ENCODE measurements at places on chromosomes 7 and 10.

DNA sequence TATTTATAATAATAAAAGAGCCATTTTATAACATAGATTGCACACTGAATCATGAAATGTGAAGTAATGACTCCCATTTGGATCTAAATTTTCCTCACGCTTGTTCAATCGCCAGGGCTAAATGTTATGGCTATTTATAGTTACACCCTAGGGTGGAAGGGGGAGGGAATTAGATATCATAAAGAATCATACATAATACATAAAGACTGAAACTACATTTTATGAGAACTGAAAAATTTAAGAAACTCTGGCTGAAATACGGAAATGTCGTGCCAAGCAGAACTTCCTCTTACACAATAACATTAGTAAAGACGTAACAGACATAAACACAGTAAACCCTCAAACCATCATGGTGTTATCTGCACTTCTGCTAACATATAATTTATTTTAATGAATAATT lies 327.5 kb upstream of the PHF14 start:
- H3K36me3 ChIP-seq: no peaks in the 10 kb centered on the region
- no peak overlapping the region for H3K4me3 ChIP-seq
- no peaks in the 10 kb centered on the region for H3K4me1 ChIP-seq

GRCh38 chr10:100802607-100803006 lies 57.2 kb downstream of the PAX2 start:
- no peaks in the 10 kb centered on the region for H3K4me1 ChIP-seq
- no peaks in the 10 kb centered on the region for H3K27me3 ChIP-seq
- H3K36me3 ChIP-seq: no peaks in the 10 kb centered on the region
- DNase-seq: no peak
- H3K27ac ChIP-seq: no peak overlapping the region

GRCh38 chr10:5917305-5917704 lies 27.3 kb downstream of the FBH1 start:
- peaks cover 37% of the 10 kb centered on the region for H3K36me3 ChIP-seq
- DNase-seq: no peak
- H3K4me1 ChIP-seq: no peaks in the 10 kb centered on the region
- no peaks in the 10 kb centered on the region for H3K27me3 ChIP-seq

- H3K4me3 ChIP-seq: no peak overlapping the region
- H3K27me3 ChIP-seq: no peaks in the 10 kb centered on the region
- no peak for DNase-seq
- no peaks in the 10 kb centered on the region for H3K4me1 ChIP-seq
- no peaks in the 10 kb centered on the region for H3K36me3 ChIP-seq
- H3K27ac ChIP-seq: no peak overlapping the region
Observed at GRCh38 chr10:128258421-128258976, 132.3 kb upstream of the MKI67 start.

DNA sequence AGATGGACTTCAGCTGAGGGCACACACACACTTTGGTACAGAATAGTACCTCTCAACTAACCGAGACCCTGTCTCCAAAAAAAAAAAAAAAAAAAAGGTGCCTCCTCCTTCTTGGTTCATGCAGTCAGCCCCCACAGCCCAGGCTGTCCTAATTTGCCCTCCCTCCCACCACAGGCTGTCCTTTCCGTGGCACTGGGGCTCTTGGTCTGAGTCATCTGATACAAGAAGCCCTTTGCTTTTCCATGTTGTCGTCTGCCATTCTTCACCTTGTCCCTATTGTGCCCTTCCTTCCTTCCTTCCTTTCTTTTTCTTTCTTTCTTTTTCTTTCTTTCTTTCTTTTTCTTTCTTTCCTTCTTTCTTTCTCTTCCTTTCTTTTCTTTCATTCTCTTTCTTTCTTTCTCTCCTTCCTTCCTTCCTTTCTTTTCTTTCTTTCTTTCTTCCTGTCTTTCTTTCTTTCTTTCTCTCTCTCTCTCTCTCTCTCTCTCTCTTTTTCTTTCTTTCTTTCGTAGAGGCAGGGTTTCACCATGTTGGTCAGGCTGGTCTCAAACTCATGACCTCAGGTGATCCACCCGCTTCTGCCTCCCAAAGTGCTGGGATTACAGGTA lies 96.0 kb upstream of the IKZF1 start:
- no peaks in the 10 kb centered on the region for H3K36me3 ChIP-seq
- H3K27ac ChIP-seq: no peak overlapping the region
- H3K27me3 ChIP-seq: no peaks in the 10 kb centered on the region
- H3K4me3 ChIP-seq: no peak overlapping the region
- H3K4me1 ChIP-seq: no peaks in the 10 kb centered on the region
- no peak for DNase-seq

GRCh38 chr7:151381098-151381347 lies 28.8 kb downstream of the WDR86 start:
- DNase-seq: no peak
- H3K27me3 ChIP-seq: no peaks in the 10 kb centered on the region
- no peak overlapping the region for H3K27ac ChIP-seq
- no peaks in the 10 kb centered on the region for H3K4me1 ChIP-seq
- H3K36me3 ChIP-seq: peaks cover 5% of the 10 kb centered on the region
- H3K4me3 ChIP-seq: peak overlapping the region; percentile 26

- H3K36me3 ChIP-seq: peaks cover 4% of the 10 kb centered on the region
- no peaks in the 10 kb centered on the region for H3K27me3 ChIP-seq
- no peak for DNase-seq
Observed at GRCh38 chr10:72550239-72550638, 75.6 kb downstream of the MICU1 start.

DNA sequence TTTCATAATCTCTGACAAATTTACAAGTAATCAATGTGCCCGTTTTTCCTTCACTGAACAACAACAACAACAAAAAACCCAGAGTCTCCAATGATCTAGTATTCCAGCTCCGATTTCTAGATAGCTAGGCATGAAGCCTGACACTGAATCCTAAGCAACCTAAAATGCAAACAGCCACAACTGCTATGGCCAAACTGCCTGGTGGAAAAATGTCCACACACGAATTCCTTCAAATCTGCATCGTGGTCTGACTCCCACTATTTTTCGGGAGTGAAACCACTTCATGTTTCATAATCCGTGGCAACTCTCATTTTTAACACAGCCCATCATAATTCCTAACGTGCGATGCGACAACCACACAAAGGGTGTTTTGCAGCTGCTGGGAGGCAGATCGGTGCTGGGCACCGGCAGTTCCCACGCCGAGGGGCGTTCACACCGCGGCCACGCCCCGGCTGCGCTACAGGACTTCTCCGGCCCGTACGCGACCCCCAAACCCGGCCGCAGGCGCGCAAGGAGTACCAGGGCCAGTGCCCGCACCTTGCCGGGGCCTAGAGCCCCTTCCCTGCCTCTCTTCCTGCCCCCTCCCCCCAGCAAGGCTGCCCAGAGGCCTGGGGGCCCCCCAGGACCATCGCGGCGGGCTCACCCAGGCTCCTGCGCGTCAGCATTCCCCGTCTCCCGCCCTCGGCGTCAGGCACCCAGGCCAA lies 814 bp downstream of the RUFY2 start:
- peak overlapping the region; percentile 97 for H3K4me3 ChIP-seq
- H3K27ac ChIP-seq: peak overlapping the region; percentile 94
- H3K27me3 ChIP-seq: no peaks in the 10 kb centered on the region
- no peaks in the 10 kb centered on the region for H3K36me3 ChIP-seq
- DNase-seq: peak; percentile 15

DNA sequence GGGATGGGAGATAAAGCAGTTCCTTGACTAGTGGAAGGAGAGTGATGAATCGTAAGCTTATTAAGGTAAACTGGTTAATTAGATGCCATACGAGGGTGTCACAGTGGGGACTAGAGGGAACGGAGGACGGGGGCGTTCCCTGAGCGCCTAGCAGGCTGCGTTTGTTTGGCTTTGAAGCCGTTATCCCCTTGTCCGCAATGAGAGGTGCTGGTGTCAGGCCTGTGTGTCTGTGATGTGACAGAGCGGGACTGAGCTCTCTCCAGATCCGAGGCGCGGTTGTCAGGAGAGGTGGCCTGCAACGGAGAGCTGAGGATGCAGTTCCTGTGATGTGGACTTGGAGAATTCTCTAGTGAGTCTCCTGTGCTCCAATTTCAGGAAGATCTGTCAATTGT lies 60.0 kb upstream of the PRPS1L1 start:
- no peak overlapping the region for H3K27ac ChIP-seq
- no peak for DNase-seq
- no peaks in the 10 kb centered on the region for H3K36me3 ChIP-seq
- no peaks in the 10 kb centered on the region for H3K4me1 ChIP-seq

DNA sequence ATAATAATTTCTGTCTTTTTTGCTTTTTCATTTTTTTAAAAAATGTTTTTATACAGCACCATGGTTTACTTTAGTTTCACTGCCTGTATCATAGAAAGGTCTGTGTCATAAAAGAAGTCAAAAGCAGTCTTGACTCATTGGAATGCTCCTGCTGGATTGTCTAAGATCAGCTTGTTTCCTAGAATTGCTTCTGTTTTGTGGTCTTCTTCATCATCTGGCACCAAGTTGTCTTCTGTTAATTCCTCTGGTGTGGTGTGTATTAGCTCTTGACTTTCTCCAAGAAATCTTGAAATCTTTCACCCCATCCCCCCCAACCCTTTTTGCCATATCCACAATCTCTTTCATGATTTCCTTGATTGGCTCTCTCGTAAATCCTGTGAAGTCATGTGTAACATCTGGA lies 250.3 kb upstream of the CXCL12 start:
- H3K4me1 ChIP-seq: no peaks in the 10 kb centered on the region
- no peak overlapping the region for H3K27ac ChIP-seq
- no peaks in the 10 kb centered on the region for H3K36me3 ChIP-seq

GRCh38 chr7:491292-491957 lies 28.2 kb downstream of the PDGFA start:
- no peak overlapping the region for H3K27ac ChIP-seq
- H3K36me3 ChIP-seq: no peaks in the 10 kb centered on the region
- no peak overlapping the region for H3K4me3 ChIP-seq
- no peaks in the 10 kb centered on the region for H3K27me3 ChIP-seq

GRCh38 chr7:24825931-24826661 lies 68.8 kb upstream of the GSDME start:
- no peak for DNase-seq
- no peak overlapping the region for H3K27ac ChIP-seq
- no peak overlapping the region for H3K4me3 ChIP-seq
- H3K4me1 ChIP-seq: peaks cover 5% of the 10 kb centered on the region
- no peaks in the 10 kb centered on the region for H3K27me3 ChIP-seq
- H3K36me3 ChIP-seq: no peaks in the 10 kb centered on the region
